ENCODE measurements at places on chromosomes 7 and 10.

- DNase-seq = no peak
Observed at GRCh38 chr7:142908921-142909890, 23.7 kb upstream of the TRPV6 start.

GRCh38 chr10:73781548-73781878, 335 bp upstream of the CHCHD1 start:
- no peak for DNase-seq

DNA sequence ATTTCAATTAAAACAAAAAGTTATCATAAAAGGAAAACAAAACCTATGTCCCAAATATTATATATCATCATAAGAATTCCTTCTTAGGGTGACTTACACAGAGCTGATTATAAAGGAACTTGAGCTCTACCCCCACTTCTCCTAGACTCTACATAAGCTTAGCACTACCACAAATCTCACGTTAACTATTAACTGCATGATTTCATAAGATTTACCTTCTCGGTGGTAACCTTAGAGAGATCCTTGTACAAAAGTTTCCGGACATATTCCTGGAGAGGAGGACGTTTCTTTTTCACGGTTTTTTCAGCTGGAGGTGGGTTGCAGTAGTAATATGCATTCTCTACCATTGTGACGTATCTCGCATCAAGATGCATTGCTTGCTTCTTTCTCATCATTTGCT, 83.7 kb downstream of the UPF2 start:
- DNase-seq = no peak

DNA sequence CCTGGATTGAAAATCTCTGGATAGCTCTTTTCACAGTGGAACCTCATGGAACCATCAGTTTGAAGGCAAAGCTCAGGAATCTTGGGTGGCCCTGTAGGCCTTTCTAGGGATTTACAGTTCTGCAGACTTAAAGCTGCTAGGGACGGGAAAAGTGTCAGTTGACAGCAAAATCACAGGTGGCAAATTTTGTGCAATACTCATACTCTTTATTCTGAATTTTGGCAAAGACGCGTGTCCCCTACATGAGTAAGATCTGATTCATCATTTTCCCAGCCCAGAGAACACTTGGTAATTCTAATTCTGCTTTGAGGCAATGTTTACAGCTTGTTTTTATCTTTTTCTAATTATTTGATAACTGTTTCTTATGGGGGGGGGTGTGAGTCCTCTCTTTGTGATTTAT, 3.6 kb downstream of the LRRC17 start:
- DNase-seq = no peak

DNA sequence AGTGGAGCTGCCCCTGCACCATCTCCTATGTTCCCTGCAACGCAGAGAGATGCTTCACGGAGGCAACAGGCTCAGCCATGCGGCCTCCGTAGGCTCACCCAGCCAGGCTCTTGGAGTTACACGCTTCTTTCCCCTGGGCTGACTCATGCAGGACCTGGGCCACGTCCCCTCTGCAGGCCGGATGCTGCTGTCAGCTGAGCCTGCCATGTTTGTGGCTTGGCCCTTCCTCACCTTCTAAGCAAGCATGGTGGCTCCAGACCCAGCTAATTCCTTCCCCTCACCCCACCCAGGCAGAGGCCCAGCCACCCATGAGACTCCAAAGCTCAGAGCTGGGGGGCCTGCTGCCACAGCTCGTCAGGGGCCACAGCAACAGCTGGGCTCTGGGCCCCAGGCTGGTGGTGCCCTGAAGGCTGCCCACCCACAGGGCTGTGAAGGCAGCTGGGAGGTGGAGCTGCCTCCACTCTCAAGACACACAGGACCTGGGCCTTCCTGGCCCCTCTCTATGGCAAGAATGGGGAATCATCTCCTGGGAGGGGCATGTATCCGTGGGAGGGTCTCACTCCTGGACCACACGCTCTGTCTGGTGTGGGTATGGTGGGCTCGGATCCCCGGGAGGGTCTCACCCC, 219.6 kb downstream of the ELFN1 start:
- no peak for DNase-seq

DNA sequence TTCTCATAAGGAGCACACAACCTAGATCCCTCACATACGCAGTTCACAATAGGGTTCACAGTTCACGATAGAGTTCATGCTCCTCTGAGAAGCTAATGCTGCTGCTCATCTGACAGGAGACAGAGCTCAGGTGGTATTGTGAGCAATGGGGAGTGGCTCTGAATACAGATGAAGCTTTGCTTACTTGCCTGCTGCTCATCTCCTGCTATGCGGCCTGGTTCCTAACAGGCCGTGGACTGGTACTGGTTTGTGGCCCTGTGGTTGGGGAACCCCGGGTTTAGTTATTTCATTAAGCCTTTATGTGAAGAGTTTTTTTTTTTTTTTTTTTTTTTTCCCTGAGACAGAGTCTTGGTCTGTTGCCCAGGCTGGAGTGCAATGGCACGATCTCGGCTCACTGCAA, 19.4 kb downstream of the SLK start:
- no peak for DNase-seq

DNA sequence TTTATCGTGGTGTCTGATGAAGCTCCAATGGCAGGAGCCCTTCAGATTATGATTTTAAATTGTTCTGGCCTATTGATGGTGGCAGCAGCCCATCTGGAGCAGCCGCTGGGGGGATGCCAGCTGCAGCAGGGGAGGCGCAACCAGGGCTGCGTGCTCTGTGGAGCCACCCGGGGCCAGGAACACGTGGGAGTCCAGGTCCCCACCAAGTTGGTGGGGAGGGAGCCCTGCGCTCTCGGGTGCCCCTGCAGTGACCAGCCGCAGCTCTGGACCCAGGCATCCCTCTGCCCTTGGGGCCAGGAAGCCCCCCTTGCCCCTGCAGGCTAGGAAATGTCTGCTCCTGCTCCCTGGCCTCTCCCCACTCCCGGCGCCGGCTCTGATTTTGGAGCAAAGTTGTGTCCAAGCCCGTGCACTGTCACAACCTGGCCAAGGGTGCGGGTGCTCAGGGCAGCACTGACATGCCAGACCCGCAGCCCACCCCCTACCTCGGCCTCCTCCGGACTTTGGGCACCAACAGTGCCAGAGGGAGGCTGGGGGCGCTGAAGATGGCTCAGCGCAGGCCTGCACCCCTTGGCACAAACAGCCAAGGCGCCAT, 147.2 kb upstream of the ADO start:
- DNase-seq = no peak

DNA sequence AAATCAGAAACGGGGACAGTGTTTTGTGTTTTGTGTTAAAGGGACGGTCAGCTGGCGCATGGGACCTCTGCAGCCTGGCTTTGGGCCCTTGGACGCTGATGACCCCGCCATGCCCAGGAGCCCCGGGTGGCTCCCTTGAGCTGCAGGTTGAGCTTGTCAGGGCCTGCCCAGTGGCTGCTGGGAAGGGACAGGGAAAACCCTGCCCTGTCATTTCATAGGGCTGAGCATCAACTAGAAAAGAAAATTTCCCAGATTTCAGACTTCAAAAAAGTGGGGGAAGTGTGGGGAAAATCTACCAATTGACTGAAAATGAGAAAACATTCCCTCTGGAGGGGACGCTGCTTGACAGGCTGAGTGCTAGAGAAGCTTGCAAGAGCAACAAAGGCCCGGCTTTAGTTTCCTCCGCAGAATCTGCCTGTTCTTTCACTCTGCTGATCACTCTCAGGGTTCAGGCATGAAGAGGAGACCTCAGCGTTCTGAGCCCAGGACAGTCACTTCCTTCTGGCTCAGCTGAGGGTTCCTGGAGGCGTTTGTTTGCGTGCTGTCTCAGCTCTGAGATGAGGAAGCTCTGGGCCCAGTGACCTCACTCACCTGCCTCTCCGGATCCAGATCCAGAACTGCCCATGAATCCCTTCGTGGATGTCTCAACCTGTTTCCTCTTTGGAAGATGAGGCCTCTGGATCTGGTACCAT, 18.6 kb upstream of the DNAJB6 start:
- DNase-seq = no peak

GRCh38 chr10:88733215-88733614, 26.6 kb upstream of the LIPN start:
- DNase-seq = no peak

DNA sequence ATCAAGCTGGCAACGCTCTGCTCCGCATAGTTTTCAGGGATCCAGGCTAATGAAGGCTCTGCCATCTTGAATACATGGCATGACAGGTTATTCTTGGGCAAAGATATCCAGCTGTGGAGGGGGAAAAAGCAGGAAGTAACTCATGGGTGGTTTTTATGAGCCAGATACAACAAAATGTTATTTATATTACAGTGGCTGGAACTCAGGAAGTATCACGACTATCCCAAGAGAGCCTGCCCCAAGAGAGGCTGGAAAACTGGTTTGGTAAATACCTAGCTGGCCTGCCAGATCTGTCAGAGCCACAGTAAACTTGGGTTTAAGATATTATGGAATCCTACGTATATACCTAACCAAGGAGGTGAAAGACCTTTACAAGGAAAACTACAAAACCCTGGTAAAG, 462.8 kb upstream of the ANKRD30A start:
- no peak for DNase-seq

- DNase-seq = no peak
Observed at GRCh38 chr7:151934584-151934983, 21.7 kb upstream of the GALNTL5 start.

DNA sequence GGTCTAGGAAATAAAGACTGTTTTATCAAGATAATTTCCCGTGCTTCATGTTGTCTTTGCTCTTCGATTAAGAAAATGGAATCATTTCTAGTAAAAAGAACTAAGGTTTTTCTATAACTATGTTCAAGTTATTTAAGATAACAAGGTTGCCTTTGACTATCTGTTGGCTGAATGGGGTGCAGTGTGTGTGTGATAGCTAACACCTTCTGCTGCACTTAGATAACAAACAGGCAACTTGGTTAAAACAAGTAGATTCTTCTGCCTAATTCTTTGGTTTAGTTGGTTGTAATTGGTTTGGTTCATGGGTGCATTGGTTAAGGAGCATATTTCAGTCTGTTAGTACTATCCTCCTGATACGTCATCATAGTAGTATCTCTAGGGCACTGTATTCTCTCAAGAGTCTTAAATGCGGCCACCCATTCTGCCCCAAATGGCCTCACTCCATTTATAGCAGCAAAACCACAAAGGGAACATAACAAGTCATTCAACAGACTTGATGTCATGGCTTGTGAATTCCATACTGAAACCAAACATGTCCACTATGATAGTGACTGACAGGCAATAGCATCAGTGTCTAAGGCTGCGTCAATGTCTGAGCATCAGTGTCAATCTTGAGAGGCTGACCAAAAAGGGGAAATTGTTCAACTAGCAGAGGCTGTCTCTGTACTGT, 55.7 kb downstream of the CCDC3 start:
- DNase-seq = no peak

GRCh38 chr7:100093054-100093453, 4.3 kb downstream of the COPS6 start:
- no peak for DNase-seq

DNA sequence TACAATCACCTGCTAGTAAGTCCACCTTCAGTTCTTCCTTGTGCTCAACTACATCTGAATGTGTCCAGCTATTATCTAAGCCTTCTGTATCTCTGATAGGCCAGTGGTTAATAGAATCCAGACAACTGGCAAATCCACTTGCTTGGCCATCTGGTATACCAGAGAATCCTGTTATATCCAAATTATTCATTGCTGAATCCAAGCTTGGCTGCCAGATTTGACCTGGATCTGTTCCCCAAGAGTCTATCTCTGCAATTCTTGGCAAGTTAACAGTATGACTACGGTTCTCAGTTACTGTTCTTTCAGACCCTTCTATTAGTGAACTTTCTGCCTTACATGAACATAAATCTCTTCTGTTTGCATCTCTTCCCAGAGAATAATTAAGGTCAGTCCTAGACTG, 154.6 kb upstream of the TARP start:
- no peak for DNase-seq

- DNase-seq = no peak
Observed at GRCh38 chr7:22911889-22912288, 89.2 kb upstream of the TOMM7 start.

DNA sequence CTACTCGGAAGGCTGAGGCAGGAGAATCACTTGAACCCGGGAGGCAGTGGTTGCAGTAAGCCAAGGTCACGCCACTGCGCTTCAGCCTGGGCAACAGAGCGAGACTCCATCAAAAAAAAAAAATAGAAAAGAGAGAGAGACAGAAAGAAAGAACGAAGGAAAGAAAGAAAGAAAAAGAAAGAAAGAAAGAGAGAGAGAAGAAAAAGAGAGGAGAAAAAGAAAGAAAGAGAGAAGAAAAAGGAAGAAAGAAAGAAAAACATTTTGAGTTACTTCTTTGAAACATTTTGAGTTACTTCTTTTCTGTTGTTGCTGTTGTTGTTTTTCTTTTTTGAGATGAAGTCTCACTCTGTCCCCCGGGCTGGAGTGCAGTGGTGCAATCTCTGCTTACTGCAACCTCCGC, 2.4 kb upstream of the MKI67 start:
- DNase-seq = no peak

- no peak for DNase-seq
Observed at GRCh38 chr10:42645103-42645502, 6.7 kb upstream of the ZNF33B start.

- DNase-seq = peak; percentile 25
Observed at GRCh38 chr10:50622706-50623662, 772 bp downstream of the SGMS1 start.

DNA sequence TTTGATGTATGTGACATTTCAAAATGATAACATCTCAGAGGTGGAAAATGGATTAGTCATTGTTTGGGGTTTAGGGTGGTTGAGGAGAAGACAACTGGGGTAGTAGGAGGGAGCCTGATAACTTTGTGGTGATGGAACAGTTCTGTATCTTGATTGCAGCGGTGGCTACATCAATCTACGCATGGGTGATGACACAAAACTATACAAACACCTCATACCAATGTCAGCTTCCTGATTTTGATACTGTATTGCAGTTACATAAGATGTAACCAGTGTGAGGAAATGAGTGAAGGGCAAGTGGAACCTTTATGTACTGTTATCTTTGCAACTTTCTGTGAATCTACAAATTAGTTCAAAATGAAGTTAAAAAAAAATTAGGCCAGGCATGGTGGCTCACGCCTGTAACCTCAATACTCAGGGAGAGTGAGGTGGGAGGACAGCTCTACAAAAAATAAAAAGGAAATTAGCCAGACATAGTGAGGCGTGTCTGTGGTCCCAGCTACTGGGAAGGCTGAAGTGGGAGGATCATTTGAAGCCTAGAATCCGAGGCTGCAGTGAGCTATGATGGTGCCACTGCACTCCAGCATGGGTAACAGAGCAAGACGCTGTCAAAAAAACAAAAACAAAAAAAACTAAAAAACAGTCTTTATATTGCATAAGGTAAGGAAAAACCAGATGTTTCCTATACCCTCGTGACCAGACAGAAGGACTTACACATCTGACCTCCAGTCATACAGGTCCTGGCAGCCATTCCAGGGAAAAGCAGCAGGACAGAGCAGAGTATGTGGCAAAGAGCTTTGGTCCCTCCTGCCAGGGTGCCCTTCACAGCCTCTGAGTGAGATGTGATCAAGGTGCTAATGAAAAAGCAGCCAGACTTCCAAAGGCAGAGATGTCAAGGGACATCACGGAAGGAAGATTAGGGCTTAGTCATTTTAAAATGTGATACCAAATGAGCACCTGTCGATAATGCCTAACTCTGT, 50.8 kb downstream of the CYTH3 start:
- no peak for DNase-seq

GRCh38 chr10:88066876-88067275, 203.5 kb downstream of the PTEN start:
- DNase-seq = no peak

- no peak for DNase-seq
Observed at GRCh38 chr7:143512488-143513340, 35.0 kb downstream of the TAS2R41 start.

Data from dorsolateral prefrontal cortex (tissue), 122 donors.